ENCODE measurements at places on chromosomes 6 and 20.
A peak's percentile ranks its signal among the peaks of the same experiment; 100 is the strongest.

GRCh38 chr20:62025832-62026563 is 39.7 kb downstream of the TAF4 start:
- peak; percentile 23 for DNase-seq

- no peak for DNase-seq
Measured at GRCh38 chr6:159513914-159514313, 179.1 kb downstream of the SOD2 start.

- no peak for DNase-seq
Measured at GRCh38 chr20:53752971-53753879, 159.6 kb upstream of the ZNF217 start.

DNA sequence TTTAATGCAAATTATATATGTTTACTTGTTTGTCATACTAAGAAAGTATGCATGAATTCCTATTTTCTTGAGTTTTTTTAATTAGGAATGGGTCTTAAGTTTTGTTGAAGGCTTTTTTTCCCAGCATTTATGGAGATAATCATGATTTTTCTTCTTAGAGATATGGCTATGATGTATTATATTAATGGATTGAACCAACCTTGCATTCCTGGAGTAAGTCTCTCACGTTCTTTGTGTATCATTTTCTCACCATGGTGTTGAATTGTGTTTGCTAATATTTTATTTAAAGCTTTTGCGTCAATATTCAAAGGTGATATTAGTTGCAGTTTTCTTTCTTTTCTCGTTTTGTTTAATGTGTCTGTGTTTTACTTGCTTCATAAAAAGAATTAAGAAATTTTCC is 48.4 kb upstream of the SLC35D3 start:
- DNase-seq: no peak

GRCh38 chr6:47230579-47230978 is 79.1 kb downstream of the TNFRSF21 start:
- no peak for DNase-seq

DNA sequence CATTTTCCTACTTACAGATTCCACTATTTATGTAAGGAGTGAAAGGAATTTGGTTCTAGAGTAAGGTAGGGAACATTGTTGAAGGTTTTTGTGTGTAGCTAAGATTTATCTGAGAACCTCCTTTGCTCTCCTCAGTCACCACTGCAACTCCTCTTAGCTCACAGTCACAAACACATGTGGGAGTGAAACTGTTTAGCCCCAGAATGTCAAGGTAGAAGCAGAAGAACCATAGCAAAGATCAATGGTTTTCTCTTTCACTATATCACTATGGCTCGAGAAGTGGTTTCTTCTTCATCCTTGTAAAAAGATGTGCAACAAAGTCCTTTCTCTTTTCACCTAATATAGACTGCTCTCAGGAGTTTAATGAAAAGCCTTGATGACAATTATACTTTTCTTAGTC is 6.5 kb upstream of the DEFB112 start:
- DNase-seq: no peak

DNA sequence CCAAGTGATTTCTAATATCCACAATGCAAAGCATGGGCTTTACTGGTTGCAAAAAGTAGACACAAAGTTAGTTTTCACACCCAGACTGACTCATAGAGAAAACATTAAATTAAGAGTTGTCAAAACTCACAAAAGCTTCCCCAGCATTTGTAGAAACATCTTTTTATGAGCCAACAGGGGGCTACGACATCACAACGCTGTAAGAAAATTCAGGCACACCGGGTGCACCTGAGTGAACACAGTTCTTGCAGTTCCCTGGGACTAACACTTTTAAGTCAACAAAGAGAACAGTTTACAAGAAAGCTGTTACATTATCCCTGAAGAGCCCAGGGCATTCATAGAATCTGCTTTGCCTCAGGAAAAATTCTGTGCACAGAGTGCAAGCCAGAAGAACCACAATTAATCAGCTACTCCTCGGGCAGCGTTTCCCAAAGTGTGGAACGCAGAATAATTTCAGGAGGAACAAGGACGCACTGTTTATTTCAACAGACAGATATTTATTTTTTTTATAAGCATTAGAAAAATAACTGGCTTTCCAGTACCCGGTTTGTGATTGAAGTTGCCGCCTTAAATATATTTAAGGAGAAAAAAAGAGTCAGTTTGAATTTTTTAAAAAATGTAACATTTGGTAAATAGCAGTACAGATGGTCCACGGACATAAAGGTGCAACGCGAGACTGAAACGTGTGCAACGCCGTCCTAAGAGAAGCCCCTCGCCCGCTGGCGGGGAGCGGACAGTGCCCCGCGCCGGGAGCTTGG is 1.2 kb downstream of the NCOA5 start:
- DNase-seq: no peak

DNA sequence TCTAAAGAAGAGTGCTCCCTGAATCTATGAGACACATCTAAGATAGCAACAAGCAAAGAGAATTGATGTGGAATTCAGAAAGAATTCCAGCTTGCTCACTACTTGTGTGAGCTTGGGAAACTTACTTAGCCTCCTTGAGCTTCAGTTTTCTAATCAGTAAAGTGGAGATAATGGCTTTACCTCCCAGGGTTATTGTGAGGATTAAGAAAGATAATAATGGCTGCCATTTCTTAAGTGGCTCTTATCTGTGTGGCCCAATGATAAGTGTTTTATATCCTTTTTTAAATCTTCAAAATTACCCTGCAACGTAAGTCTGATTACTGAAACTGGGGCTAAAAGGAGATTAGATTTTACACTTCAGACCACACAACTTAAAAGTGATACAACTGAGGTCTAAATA is 418.5 kb downstream of the LMBRD1 start:
- no peak for DNase-seq

DNA sequence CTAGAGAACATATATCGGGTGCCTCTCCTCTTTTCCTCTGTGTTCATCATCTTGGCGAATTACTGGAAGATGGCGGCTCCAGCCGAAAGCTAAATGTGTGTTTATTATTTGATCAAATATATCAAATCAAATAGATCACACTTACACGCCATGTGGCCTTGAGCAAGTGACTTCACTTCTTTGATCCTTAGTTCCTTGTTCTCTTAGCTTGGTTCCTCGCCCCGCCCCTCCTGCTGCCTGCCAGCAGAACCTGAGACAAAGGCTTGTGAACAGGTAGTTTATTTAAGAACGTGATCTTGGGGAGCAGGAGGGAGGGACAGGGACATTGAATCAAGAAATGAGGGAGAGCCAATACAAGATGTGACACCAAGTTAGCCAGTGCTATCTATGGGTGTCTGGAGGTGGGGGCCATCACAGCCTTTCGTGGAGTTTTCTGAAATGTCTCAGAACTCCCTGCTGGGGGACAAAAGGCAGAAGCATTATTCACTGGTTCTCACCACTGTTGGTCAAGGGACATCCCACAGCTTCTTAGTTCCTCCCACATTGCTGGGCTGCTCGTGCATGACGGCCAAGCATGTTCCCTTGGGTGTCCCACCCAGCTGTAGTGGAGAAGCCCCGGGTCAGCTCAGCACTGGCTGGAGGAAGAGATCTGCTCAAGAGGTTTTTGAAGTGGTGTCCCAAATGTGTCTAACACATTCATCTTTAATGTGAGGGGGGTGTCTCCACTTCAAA is 44.9 kb upstream of the RNF24 start:
- DNase-seq: no peak

- DNase-seq: no peak
Measured at GRCh38 chr6:68333442-68333841, 301.6 kb upstream of the ADGRB3 start.

- no peak for DNase-seq
Measured at GRCh38 chr20:3221398-3222226, 12.3 kb downstream of the ITPA start.

DNA sequence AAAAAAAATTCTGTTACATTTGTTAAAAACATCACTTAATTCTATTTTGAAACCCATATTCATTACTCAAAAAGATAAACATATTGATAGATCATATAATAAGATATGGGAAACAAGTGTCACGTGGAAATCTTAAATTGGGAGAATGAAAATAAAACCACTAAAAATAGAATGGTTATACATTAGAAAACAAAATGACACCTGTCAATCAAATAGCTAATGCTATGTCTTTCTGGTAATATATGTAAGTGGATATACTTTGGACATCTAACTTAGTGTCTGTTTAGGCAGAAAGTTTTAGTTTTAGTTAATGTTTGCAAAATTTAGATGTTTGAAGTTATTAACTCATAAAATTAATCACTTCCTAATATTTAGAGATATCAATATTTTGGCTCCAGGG is 95.1 kb upstream of the SIM1 start:
- DNase-seq: no peak

DNA sequence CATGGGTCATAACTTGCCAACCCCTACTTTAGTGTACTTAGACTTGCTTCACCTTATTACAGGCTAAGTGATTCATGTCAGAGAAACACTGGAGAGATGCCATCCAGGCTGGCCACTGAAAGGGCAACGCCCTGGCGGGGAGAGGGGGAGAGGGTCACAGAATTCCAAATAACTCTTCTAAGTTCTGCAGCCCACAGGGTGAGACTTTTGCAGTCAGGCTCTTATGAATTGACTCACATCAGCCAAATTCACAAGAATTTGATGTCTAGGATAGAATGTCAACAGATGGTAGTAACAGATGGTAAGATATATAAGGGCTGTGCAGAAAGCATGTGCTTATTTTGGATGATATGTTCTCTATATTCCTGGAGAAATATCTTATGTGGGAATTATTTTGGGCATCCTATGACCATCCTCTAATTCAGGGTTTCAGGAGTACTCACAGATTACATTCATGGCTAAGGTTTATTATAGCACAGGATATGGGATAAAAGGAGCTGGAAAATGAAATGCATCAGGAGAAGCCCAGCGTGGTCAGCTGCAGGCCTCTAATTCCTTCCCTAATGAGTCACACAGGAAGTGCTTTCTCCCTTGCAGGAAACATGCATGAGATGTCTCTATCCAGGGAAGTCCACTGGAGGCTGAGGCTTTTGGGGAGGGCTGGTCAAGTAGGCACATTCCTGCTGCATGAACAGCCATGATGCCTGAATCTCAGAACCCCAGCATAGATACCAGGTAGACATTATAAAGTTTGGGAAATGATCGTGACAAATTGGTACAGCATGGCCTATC is 58.7 kb upstream of the RIN2 start:
- peak; percentile 53 for DNase-seq

DNA sequence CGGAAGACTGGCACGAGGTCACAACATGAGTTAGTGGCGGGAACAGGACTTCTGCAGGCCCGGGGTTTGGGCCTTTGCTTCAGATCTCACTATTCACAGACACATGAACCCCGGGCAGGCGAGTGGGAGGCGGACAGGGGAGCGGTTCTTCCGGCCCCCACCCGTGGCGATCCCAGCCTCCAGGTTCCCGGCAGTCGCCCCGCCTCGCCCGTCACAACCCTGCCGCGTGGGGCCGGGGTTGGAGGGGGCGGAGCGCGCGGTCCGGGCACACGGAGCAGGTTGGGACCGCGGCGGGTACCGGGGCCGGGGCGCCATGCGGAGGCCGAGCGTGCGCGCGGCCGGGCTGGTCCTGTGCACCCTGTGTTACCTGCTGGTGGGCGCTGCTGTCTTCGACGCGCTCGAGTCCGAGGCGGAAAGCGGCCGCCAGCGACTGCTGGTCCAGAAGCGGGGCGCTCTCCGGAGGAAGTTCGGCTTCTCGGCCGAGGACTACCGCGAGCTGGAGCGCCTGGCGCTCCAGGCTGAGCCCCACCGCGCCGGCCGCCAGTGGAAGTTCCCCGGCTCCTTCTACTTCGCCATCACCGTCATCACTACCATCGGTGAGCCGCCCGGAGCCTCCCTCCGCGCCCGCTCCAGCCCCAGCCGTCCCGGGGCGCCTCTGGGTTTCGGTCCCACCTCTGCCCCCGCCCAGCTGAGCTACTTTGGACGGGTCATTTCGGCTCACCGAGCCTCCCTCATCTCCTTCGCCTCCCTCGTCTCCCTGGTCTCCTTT is at the start of gene KCNK15:
Gene KCNK15 (plus strand): TSS at position 268 of the 769 bp plus-strand sequence. CDS start 46 bp downstream, at position 314.
- DNase-seq: no peak

- no peak for DNase-seq
Measured at GRCh38 chr6:57162028-57162427, 10.1 kb upstream of the BAG2 start.

GRCh38 chr20:58752565-58752964 is 60.0 kb downstream of the NPEPL1 start:
- no peak for DNase-seq

DNA sequence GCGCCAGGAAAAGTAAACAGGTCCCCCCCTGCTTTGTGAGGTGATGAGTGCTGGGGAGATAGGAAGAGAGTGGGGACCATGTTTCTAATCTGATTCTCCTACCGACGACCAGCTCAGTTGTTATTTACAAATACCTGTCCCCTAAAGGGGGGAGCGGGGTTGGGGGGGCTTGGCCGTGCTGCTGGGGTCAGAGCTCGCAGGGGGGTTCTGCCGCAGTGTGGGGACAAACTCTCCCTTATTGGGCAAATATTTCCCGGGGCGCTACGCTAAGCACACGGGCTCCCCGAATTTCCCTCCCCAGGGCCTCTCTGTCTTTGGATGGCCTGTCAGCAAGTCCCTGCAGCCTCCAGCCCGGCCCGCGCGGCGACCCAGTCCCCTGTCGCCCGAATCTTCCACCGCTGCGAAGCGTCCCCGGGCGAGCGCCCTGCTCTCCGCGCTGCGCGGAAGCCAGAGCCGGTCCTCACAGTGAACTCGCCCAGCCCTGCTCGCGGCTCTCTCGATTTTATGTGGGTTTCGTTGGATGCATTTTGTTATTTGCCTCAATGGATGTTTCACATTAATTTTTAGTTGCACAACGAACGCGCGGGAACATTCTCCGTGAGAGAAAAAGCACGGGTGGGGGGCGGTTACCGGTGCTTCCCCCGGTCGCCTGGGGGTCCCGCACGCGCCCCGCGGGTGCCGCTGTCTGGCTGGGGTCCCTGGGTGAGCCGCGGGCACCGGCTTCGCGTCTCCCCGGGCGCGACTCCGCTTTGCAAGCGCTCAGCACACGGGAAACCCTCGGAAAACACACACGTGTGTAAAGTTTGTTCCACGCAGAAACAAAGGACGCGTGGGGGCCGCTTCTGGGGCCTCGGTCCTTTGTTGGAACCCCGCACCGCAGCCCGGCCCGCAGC is 1.5 kb upstream of the STX16 start:
- no peak for DNase-seq

GRCh38 chr6:106849676-106850332 is 124.7 kb downstream of the CD24 start:
- DNase-seq: no peak

All from non-pigmented ciliary epithelial cell (primary cell).